ENCODE measurements at places on chromosomes 3 and 15.

DNA sequence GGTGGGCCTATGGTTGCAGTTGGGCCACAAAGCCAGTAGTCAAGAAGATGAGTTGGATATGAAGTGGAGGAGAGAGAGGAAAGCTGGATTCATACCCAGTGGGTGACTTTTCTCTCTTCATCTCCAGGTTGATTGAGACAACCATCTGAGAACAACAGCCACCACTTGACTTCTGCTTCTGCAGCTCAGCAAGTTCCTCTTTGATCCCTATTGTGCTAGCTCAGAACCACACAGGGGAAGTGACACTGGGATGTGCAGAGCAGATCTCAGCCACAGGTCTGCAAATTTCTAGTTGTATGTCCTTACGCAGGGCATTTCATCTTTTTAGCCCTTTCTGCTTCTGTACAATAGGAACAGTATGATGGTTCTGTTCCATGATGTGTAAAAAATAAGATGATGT, 459.2 kb upstream of the ARRDC4 start:
- no peak for DNase-seq

GRCh38 chr3:6857510-6857909, 3.4 kb upstream of the GRM7 start:
- no peak for DNase-seq

- no peak for DNase-seq
These were observed 16.8 kb downstream of the MRAS start for GRCh38 chr3:138365253-138365555.

GRCh38 chr15:76229266-76229665, 82.0 kb downstream of the ETFA start:
- DNase-seq, result no peak

GRCh38 chr3:129756871-129757270, 136.6 kb downstream of the TMCC1 start:
- no peak for DNase-seq

GRCh38 chr3:122880624-122881023, 85.8 kb downstream of the SLC49A4 start:
- DNase-seq, result no peak

DNA sequence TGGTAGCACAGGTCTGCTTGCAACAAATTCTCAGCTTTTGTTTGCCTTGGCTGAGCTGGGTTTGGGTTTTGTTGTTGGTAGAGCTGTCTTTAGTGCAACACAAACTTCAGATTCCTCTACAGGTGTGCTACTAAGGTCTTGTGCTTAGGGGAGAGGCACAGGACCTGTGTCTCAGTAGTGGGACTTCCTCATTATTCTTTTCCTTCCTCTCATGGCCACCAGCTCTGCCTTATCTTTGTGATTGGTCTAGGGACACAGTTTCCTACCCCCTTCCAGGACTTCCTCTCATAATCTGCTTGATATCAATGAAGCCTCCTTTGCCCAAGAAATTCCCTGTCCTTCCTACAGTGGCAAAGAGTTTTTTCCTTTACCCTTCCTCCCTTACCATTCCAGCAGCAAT, 24.9 kb upstream of the DNAAF4 start:
- DNase-seq, result no peak

- DNase-seq, result no peak
These were observed 147.8 kb downstream of the SLC9A9 start for GRCh38 chr3:143700431-143700975.

DNA sequence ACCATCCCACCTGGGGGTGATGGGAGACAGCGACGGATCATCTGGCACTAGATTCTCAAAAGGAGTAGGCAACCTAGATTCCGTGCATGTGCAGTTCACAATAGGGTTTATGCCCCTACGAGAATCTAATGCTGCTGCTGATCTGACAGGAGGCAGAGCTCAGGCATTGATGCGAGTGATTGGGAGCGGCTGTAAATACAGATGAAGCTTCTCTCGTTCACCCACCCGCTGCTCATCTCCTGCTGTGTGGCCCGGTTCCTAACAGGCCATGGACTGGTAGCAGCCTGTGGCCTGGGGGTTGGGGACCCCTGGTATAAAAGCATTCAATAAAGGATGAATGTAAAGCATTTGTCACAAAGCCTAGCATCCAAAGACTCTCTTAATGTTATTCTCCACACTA, 126.8 kb downstream of the FRMD4B start:
- DNase-seq, result no peak

DNA sequence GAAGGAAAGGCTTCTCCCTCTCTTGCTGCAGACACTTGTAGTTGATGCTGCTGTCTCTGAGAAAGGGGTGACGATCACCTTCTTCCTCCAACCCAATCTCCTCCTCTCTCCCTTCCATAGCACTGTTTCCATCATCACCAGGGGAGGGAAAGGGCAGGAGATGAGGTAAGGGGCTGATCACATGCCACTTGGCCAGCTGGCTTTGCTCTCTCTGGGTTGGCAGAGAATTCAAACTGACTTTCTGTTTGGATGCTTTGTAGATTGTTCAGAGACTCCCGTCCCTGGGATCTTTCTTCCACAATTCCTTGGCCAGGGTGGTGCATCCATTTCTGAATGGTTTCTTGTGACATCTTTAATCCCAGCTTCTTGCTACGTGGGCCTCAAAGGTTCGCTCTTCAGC, 43.2 kb upstream of the ZNF148 start:
- DNase-seq, result no peak

- no peak for DNase-seq
These were observed 37.2 kb downstream of the BHLHE40 start for GRCh38 chr3:5016211-5017161.

GRCh38 chr15:40593588-40594428, at the start of gene KNL1:
Gene KNL1 (plus strand): TSS chr15:40594249. CDS start chr15:40602932, 8,683 bp downstream.
- peak; percentile 97 for DNase-seq

DNA sequence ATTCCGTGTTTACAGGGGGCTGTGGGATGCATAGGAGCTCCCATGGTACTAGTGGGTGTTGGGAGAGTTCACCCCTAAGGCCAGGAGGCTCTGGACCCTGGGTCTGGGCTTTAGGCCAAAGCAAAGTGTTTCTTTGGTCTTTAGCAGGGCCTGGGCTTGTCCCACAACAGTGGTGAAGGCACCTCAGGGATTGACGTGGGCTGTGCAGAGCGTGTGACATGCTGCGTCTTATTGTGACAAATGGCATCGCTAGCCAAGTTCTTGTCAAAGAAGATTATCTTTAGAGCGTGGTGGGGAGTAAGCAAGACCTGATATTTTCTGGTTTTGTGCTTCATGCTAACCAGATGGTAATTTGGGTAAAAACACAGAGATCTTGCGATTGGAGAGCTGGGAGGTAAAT, 170.1 kb downstream of the APBA2 start:
- no peak for DNase-seq

DNA sequence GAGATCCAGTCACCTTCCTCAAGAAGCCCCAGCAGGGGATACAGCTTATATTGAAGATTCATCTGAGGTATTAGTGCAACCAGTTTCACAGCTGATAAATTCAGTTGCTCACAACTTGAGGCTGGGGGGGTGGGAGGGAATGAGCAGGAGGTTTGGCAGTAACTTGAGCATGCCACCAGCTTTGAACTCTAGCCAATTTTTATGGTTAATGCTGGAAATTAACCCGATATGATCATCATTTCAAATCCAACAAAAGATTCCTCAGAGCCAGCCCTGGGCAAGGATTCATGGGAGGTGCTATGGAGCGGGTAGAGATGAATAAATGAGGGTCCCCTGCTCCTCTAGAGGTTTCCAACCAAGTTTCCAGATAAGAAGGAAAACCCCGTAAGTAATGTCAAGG, 73.1 kb upstream of the HES1 start:
- DNase-seq, result no peak

DNA sequence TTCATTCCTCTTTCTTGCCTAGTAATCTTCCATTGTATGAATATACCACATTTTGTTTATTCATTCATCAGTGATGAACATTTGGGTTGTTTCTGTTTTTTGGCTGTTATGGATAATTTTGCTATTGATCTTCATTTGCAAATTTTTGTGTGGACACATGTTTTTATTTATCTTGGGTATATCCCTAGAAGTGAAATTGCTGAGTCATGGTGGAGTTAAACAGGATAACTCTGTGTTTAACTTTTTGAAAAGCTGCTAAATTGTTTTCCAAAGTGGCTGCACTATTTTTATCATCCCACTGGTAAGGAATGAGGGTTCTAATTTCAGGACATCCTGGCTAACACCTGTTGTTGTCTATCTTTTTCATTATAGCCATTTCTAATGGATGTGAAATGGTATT, 74.6 kb upstream of the ARL6 start:
- no peak for DNase-seq

- DNase-seq, result no peak
These were observed 847.6 kb downstream of the TBL1XR1 start for GRCh38 chr3:176349706-176350105.

DNA sequence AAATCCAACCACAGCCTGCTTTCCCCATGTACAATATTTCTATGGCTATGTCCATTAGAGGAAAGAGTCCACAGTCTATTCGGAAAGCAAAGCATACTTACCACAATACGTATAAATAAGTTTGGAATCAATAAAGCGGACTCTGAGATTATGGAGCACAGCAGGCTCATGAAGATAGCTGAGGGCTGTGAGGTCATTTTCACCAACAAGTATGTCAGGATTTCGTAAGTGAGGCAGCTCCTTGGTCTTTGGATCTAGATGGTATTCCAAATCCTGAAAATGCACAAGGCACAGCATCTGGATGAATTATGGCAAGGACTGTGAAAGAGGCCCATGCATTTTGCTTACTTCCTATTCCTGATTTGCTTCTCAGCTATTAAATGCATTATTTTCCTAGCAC, 100.4 kb downstream of the MYO5A start:
- DNase-seq, result no peak

Data from NCI-H526 treated with DMSO at 0.1 percent for 48 hours (cell line).